ENCODE measurements at places on chromosomes 11 and 22.

- no peak for DNase-seq
Observed at GRCh38 chr11:81070948-81071347, 1630.1 kb upstream of the TENM4 start.

DNA sequence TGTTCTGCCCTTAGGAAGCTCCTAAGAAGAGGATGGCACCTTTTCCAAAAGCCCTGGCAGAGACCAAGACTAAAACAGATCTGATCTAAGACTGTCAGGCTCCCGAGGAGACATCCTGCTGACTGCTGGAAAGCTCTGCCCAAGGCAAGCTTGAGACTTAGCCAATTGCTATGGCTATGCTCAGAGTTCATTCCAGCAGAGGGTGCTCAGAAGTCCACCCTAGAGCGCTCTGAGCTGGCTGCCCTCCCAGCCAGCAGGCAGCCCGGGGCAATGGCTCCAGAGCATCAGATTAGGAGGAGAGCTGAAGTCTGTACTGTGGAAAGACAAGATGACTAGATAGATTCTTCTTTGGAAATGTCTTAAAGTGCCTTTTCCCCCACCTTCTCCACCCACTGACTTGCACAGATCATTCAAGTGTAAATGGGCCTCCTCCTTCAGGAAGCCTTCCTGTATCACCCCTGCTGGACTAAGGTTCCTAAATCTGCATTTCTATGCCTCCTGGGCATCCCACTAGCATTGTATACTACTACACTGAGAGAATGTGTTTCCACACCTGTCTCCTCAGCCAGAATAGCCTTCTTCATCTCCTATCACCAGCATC lies 23.4 kb downstream of the LRRC55 start:
- peak; percentile 10 for DNase-seq

DNA sequence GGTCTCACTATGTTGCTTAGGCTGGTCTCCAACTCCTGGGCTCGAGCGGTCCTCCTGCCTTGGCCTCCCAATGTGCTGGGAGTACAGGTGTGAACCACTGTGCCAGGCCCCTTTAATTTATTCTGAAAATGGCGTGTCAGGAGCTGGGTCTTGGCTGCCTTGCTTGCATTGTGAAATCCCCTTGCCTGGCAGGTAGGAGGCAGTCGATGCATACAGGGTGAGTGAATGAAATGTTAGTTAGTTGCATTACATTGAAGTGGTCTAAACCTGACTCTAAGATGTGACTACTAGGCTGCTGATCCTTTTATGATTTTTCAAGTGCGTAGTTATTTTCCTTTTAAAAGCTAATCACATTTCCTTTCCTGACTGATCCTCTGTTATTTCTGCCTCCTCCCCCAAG lies 42.9 kb downstream of the PARVB start:
- DNase-seq: no peak

- no peak for DNase-seq
Observed at GRCh38 chr22:49347376-49347775, 480.3 kb downstream of the BRD1 start.

DNA sequence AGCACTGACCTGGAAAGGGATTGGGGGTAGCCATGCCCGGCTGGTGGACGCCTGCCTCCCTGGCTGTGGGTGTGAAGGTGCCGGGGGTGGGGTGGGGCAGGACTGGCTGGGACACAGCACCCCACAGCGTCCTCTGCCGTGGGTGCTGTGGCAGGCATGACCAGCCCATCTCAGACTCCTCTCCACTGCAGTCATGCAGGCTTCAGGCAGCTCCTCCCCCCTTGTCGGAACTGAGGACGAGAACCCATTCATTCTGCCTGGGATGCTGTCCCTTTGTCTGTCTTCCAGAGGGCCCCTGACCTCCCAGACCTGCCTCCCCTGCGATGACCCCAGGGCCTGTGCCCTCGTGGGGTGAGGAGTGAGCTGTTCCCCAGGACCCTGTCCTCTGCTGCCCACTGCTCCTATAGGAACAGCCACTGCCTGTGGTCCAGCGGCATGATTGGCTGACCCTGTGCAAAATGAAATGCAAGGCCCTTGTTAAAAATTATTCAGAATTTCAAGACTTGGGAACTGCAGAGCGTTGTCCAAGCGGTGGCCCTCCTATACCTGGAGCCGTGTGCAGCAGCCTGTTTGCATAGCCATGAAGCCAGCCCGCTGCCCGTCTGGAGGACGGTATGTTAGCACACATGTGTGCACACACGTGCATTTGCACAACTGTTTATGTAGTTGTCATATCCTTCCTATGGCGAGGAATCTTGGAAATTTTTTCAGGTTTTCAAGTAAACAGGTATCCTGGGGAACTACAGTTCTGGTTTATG lies 1122.3 kb downstream of the BRD1 start:
- no peak for DNase-seq

GRCh38 chr11:95456714-95457491 lies 225.9 kb upstream of the SESN3 start:
- no peak for DNase-seq

DNA sequence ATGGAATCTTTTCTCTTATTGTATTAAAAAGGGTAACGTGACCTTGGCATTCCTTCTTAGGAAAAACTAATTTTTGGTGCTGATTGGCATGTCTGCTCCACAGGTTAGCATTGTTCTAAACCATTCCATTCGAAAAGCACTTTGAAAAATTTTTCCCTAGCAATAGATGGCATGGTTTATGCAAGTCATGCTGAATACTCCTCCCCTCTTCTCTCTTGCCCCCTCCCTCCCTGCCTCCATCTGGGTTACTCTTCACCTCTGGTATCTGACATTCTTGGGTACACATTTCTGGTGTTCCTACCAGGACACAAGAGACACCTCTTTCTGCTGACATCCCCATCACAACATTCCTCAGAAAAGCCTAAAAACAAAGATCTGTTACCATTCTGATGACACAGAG lies 1.5 kb upstream of the SLC22A25 start:
- no peak for DNase-seq

GRCh38 chr11:87180742-87181141 lies 143.0 kb downstream of the TMEM135 start:
- peak; percentile 5 for DNase-seq

DNA sequence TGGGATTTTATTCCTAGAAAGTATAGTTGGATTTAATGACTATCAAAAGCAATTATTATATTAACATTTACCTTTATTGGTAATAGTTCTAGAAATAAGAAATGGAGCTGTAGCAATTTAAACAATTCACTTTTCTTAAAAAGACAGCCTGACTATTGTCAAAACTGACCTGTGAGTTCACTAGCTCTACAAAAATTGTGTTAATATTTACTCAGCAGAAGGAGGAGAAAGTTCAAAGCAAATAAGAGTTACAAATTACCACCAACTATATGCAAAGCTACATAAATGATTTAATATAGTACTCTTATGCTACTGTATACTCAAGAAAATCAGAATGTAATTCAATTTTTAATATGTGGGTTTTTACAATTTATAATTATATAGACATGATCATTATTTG lies 310.0 kb downstream of the DCDC1 start:
- DNase-seq: no peak

DNA sequence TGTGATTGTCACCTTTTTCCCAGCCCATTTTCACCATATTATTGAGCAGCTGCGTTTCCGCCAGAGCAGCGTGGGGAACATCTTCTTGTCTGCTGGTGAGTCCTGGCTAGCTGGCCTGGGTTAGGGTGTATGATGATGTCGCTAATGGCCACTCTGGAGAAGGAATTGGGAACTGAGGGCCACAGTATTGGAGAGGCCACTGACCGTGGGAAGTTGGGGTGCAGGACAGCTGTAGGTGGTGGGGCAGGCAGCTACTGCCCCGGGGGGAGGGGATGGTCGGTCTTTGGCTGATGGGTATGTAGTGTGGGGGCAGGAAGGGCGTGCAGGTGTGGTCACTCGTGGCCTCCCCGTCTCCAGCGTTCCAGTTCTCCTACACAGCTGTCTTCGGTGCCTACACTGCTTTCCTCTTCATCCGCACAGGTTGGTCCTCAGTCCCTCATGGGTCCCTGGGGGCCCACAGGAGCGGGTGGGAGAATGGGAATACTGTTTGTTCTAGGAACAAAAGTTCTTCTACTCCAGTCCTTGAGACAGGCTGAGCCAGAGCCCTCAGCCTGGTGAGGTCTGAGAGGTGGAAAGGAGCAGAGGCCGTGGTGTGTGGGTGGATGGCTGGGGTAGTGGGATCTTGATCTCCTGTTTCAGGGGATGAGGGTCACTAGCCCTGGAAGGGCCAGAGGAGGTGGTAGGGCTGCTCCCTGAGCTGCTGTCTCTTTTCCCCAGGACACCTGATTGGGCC lies 2.1 kb downstream of the RCE1 start:
- DNase-seq: no peak

- no peak for DNase-seq
Observed at GRCh38 chr22:37589636-37590035, 9.7 kb upstream of the LGALS2 start.

- no peak for DNase-seq
Observed at GRCh38 chr11:126823274-126823673, 177.3 kb downstream of the KIRREL3 start.

- peak; percentile 93 for DNase-seq
Observed at GRCh38 chr11:76025068-76025467, 181.2 kb downstream of the WNT11 start.

DNA sequence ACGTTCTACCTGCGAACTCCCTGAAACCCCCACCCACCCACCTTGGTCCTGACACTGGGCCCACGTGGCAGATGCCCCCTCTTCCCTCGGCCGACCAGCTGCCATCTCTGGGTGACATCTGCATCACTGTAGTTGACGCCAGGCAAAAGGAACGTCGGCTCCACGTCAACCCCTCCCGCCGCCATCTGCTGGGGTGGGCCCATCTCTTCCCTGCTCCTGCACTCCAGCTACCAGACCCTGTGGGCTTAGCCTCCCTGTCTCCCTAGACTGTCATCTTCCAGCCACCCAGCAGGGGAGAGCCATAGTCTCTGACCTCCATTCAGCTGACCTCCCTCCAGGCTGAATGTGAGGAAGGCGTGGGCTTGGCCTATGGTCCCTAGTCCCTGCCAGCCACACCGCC lies 21.4 kb downstream of the CHID1 start:
- DNase-seq: no peak

DNA sequence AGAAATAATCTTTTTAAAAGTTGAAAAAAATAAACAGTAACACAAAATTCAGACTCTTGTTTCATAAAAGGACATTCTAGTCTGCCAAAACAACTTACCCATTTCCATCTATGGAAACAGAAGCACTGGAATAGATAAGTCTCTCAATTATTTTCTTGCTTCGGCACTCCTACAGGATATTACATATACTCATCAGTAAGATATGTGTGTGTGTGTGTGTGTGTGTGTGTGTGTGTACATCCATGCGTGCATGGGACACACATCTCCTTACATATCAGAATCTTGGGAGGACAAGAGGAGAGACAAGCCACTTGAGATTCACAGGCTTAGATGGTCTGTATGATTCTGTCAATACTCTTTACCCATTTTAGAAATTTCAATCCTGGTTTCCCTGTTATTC lies 144.6 kb downstream of the ATG16L2 start:
- DNase-seq: no peak

DNA sequence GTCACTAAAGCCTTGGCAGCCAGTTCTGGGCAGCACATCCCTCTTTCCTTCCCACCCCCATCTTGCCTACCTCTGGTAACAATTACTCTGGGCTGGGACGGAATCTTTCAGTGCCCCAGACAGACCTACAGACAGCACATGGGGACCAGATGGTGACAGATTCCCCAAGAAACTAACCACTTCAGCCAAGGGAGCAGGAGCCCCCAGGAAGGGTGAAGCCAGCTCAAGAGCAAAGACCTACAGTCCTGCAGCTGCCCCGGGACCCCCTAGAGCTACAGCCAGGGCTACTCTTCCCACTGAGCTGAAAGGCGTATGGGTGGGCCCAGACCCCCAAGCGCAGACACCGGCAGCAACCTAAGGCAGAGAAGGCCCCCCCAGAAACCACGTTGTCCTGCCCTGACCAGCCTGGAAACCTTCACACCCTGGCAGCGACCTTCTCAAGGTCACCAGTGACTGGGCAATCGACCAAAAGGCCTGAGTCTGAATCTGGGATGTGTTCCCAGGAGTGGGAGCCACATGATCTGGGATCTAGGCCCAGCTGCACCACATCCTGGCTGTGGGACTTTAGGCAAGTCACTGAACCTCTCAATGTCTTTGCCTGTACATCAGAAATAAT lies 65.8 kb downstream of the LRRC32 start:
- DNase-seq: no peak

DNA sequence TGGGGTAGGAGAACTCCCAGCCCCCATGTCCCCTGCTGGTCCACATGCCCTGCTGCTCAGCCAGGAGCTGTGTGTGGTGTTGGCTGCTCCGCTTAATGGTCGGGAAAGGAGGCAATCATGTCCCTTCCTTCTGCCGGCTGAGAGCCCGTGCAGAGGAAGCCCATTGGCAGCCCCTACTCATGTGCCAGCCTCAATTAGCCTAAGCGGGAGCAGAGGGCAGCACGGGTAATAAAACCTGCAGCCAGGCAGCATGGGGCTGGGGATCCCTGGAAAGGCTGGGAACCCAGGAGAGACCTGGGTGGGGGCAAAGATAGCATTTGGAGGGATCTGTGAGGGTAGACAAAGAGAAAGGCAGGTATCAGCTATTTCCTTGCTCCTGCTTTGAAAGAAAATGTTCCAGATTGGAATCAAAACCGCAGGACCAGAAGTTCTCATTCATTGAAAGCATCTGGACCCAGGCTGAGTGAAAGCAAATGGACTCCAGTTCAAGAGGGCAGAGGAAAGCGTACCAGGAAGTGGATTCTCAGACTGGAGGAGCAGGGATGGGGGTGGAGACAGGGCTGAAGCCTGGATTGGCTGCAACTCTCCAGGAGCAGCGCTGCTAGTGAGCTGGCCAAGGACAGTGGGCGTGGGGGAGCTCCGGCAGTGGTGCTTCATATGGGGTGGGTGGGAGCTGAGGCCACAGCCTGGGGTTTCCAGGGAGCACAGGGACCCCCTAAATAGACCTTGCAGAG lies 103.4 kb upstream of the NECTIN1 start:
- DNase-seq: peak; percentile 8

DNA sequence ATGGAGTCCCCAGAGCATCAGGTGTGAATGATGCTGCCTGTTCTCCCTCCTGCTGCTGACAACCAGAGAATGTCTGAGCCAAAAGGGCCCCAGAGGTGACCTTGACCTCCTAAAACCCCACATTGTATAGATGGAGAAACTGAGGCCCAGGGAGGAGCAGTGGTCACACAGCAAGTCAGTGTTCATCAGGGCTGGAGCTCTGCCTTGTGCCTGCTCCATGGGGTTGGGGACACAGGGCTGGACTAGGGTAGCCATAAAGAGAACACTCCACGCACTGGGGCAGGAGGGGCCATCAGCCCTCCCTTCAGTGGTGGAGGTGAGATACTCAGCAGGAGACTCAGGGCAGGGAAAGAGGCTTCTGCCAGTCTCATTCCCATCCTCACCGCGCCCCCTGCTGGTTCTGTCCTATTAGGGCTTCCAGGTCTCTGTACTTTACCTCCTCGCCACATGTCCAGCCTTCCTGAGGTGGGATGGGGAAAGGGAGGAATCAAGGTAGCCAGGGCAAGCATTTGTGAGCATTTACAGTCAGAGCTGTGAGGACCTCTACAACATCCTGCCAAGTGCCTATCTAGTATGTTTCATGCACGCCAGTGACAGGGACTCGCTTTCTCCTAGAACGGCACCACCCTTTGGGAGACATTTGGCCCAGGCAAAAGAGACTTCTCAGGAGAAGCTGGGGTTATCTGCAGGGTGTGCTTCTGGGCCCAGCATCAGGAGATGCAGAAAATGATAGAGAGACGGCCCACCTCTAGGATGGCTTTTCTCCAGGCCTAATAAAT lies 43.2 kb downstream of the NEU3 start:
- DNase-seq: no peak

Data from non-pigmented ciliary epithelial cell (primary cell).